ENCODE measurements at places on chromosomes 1 and 21.

DNA sequence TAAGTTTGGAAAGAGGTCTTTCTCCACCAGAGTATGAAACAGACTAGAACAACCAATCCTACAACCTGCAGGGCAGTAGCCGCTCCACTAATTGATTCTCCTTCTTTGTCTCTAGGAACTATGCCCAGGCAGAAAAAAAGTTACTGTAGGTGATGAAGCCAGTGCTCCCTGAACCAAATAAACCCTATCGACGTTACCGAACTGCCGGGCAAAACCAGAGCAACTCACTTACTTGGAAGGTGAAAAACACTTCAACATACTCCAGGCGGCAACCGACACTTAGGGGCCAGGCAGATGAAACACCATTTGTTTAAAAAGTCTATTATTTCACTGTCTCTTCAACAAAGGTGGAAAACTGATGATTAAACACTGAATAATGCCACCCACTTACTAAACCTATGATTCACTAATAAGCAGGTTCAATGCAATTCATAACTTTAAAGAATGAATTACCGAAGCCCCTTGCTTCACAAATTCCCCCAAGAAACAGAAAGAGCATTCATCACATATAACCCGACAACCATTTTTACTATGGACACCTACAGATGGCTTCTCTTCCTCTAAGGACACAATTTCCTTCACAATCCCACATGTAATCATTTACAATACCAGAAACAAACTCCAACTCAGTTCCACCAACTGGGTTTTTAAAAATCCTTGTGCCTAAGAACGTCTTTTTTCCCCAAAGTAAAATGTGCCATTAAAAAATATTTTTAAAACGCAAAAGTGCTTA lies 1.6 kb downstream of the NRIP1 start:
- no peak for DNase-seq

DNA sequence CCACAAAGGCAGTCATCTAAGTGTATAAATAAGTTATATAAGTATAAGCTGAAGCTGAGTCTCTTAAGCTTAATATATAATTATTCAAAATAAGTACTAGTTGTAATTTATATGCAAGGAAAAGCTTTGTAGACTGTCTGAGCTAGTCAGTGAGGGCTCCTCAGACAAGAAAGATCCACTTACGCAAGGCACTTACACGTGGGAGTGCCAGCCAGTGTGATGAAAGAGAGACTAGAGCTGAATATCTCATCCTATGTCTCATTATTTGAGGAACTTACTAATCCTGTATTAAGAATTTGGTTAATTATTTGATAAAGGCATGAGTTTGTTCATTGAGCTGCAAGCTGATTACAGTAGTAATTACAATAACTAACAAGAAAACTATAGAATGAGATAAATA lies 146.9 kb downstream of the PDE4B start:
- no peak for DNase-seq

DNA sequence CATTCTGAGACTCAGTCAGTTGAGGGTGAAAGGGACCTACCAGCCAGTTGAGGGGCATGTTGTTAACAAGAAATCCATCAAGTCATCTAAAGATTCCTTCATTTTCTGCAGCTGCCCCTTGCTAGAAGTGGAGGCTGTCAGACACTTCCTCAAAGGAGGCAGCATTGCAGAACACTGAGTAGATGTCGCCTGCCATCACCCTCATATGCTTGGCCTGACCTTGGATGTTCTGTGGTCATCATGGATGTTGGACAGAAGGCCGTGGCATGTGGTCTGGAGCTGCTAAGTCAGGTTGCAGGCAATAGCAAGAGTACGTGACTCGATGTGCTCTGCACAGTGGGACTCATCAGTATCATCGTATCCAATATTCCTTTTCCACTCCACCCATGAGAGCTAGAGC lies 70.6 kb downstream of the GATAD2B start:
- DNase-seq, result no peak

DNA sequence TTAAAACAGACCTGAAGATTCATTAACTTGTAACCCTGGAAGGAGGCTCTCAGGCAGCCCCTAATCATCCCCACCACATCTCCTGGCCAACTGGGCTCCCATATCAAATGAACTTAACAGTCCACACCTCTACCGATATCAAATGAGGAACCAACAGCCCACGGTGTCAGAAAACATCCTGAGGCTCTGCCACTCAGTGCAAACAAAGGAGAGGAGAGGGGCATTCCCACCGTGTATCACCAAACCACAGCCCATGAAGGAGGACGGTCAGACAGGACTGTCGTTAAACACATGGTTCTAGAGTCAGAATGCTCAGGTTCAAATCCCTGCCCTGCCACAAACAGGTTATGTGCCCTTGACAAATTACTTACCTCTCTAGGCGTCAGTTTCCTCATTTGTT lies 52.5 kb downstream of the ERI3 start:
- DNase-seq, result no peak

- DNase-seq, result no peak
These were observed 129.9 kb downstream of the NTPCR start for GRCh38 chr1:233080286-233080685.

All from stimulated activated CD4-positive, alpha-beta T cell treated with anti-CD3 and anti-CD28 coated beads, Interleukin-1b, Interleukin-23, amount 100 ng/mL, for 1 hour (primary cell).